NCI-H1436 (cell line): ENCODE measurements at places on chromosomes 16 and 17.
A peak's percentile ranks its signal among the peaks of the same experiment; 100 is the strongest.

- DNase-seq, result no peak
Observed at GRCh38 chr16:23771027-23771426, 16.2 kb downstream of the CHP2 start.

GRCh38 chr16:75093598-75094540 is 22.7 kb downstream of the LDHD start:
- DNase-seq, result no peak

DNA sequence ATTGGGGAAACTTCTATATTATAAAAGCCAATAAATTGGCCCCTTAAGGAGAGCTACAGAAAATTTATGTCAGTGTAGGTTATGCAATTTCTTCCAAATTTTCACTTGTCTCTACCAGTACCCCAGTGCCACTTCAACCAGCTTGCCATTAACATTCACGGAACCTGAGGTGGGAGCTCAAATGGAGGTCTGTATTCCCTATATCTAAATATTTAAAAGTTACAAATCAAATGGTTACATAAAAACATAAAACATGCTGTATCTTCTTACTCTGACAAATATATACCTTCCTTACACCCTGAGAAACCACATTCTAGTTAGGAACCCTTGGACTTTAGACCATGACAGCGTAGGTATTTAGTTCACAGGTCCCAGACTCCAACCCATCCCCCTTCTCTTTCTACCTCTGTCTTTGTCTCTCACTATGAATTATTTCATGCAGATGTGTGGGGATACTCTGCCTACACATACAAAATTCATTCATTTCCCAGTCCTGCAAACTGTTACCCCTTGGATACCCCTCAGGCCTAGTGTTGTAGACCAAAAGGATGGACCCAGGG is 127.8 kb upstream of the PMFBP1 start:
- no peak for DNase-seq

GRCh38 chr17:58121925-58122324 is 26.3 kb upstream of the OR4D1 start:
- peak; percentile 10 for DNase-seq

GRCh38 chr16:58455750-58456149 is 44.2 kb upstream of the NDRG4 start:
- no peak for DNase-seq

- peak; percentile 75 for DNase-seq
Observed at GRCh38 chr17:36705874-36706731, 104.7 kb downstream of the MRM1 start.

- no peak for DNase-seq
Observed at GRCh38 chr17:9646546-9646885, 1.2 kb downstream of the USP43 start.

GRCh38 chr16:85086347-85087291 is 25.7 kb downstream of the CIBAR2 start:
- peak; percentile 65 for DNase-seq

DNA sequence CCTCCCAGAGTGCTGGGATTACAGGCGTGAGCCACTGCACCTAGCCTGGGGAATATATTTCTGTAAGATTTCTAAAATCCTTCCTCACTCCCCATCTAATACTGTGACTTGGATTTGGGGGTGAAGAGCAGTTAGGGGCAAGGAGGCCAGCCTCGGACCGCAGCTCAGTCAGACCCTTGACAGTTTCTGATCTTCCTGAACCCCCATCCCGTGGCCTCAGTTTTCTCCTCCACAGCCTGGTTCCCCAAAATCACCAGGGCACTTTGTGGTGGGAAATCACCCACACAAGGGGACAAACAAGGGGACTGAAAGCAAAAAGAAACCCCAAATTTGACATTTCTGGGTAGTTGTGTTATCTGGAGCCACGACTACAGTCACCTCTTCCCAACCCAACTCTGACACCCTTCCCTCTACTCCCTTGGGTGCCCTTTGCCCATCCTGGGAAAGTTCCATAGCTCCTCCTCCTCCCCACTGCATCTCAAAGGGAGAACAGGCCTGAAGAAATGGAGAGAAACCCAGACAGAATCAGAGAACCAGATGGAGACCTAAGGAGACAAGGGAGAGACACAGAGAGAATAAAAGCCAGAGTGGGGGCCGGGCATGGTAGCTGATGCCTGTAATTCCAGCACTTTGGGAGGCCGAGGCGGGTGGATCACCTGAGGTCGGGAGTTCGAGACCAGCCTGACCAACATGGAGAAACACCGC is 2.8 kb upstream of the STAT5A start:
- no peak for DNase-seq

DNA sequence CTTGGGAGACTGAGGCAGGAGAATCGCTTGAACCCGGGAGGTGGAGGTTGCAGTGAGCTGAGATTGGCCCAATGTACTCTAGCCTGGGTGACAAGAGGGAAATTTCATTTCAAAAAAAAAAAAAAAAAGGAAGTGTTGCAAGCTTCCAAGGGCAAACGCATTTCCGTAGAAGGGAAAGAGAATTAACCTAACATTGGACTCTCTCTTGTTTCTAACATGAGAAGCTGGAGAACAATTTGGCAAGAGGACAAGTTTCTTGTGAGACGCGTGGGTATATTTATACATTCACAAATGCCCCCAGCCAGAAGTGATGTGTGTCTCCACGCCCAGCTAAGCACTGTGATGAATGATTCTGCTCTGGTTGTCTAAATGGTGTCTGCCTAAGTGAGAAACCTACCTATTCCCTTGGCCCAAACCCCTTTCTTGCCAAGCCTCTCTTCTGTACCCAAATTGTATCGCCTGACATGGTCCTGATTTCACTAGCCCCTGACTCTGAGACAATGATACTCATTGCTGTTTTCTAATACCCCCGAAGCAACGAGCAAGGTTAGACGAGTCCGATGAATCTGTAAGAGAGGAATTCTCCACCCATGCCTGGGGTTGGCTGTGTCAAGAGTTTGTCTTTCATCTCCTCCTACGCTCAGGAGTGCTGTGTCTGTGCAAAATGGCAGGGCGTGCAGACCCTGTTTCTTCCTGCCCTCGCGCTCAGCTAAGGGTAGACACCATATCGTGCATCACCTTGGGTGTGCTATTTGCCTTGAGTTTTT is 14.2 kb upstream of the ST6GALNAC2 start:
- no peak for DNase-seq
